Colonic mucosa (tissue), 4 donors: ENCODE measurements at places on chromosomes 5 and 9. TPM values are rescaled to one million over a fixed set of nuclear protein-coding genes. Genes with fewer than 3 reads are reported as not detected.

NSMF gene
- total RNA-seq, result 47.8 TPM

GKAP1 gene
- 4.8 TPM for total RNA-seq

CD74 gene
- total RNA-seq, result 485 TPM

DNA sequence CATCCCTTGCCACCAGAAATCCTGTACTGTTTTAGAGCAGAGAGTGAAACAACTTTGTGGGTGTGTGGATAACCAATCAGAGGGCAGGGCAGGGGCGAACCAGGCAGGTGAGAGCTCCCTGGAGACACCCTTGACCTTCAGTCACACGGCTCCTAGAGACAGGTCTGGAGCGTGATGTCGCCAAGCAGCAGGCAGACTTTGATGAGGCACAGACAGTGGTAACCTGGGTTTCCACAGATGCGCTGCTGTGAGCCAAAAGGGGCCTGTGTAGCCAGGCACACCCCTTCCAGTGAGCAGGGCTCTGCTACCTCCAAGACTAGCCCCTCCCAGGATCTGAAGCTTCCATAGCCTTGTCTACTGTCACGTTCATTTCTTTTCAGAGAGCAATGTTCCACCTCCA is 317.8 kb upstream of the ADCY2 start:
- H3K36me3 ChIP-seq, result no peaks in the 10 kb centered on the region
- no peak overlapping the region for H3K4me3 ChIP-seq
- H3K27ac ChIP-seq, result no peak overlapping the region
- no peaks in the 10 kb centered on the region for H3K4me1 ChIP-seq
- H3K27me3 ChIP-seq, result peaks cover 3% of the 10 kb centered on the region

- DNase-seq, result peak; percentile 58
- H3K4me3 ChIP-seq, result no peak overlapping the region
- H3K4me1 ChIP-seq, result peaks cover 4% of the 10 kb centered on the region
Observed at GRCh38 chr5:115379622-115380344, 83.3 kb upstream of the CCDC112 start.

DNA sequence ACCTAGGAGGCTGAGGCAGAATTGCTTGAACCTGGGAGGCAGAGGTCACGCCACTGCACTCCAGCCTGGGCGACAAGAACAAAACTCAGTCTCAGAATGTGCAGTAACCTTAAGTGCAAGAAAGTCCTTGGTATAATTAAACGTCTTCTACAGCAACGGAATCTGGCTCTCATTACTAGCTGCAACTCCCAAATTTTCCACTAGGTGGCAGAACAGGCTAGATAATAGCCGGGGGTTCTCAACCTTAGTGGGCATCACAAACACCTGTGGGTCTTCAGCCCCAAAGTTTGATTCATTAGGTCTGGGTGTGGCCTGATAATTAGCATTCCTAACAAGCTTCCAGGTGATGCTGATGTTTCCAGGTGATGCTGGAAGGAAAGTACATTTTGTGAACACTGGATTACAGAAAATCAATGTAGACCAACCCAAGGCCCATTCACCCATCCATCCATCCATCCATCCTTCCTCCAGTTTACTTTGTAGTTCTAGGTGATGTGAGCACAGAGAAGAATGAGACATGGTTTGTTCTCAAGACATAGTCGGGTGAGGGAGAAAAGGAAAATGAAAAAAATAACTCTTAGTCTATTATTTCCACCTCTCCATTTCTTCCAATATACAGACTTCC is 37.3 kb downstream of the FBXW2 start:
- peak; percentile 71 for DNase-seq
- H3K4me1 ChIP-seq, result no peaks in the 10 kb centered on the region
- no peaks in the 10 kb centered on the region for H3K27me3 ChIP-seq
- H3K36me3 ChIP-seq, result no peaks in the 10 kb centered on the region

- DNase-seq, result peak; percentile 14
- no peak overlapping the region for H3K4me3 ChIP-seq
- H3K27ac ChIP-seq, result no peak overlapping the region
- no peaks in the 10 kb centered on the region for H3K27me3 ChIP-seq
- H3K4me1 ChIP-seq, result no peaks in the 10 kb centered on the region
- no peaks in the 10 kb centered on the region for H3K36me3 ChIP-seq
Observed at GRCh38 chr5:1526681-1527131, 2.9 kb upstream of the LPCAT1 start.

DNA sequence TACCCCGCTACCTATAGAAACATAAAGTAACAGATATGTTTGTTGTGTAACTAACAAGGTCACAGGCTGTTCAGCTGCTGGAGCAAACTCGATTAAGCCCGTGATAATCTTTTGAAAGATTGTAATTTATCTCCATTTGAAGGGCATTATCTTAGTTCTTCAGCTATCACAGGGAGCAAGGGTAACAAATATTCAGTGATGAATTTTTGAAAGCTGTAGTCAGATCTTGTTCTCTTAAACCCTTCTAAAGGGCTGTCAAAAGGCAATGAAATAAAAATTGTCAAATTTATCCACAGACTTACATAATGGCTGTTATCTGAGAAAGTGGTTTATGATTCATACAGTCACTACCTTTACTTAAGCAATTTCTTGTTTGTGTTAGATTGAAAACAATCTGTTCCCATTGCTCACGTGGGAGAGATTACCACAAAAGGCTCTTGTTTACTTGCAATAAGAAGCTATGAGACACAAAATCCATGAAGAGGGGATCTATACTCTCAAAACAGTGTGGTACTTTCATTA is 78.3 kb upstream of the ZNF608 start:
- no peak for DNase-seq
- H3K4me1 ChIP-seq, result no peaks in the 10 kb centered on the region
- no peaks in the 10 kb centered on the region for H3K27me3 ChIP-seq
- H3K36me3 ChIP-seq, result no peaks in the 10 kb centered on the region
- no peak overlapping the region for H3K4me3 ChIP-seq
- H3K27ac ChIP-seq, result no peak overlapping the region

GRCh38 chr5:164184158-164184557 is 678.7 kb downstream of the MAT2B start:
- DNase-seq, result no peak
- no peak overlapping the region for H3K4me3 ChIP-seq
- H3K36me3 ChIP-seq, result no peaks in the 10 kb centered on the region
- no peak overlapping the region for H3K27ac ChIP-seq
- H3K27me3 ChIP-seq, result no peaks in the 10 kb centered on the region

DNA sequence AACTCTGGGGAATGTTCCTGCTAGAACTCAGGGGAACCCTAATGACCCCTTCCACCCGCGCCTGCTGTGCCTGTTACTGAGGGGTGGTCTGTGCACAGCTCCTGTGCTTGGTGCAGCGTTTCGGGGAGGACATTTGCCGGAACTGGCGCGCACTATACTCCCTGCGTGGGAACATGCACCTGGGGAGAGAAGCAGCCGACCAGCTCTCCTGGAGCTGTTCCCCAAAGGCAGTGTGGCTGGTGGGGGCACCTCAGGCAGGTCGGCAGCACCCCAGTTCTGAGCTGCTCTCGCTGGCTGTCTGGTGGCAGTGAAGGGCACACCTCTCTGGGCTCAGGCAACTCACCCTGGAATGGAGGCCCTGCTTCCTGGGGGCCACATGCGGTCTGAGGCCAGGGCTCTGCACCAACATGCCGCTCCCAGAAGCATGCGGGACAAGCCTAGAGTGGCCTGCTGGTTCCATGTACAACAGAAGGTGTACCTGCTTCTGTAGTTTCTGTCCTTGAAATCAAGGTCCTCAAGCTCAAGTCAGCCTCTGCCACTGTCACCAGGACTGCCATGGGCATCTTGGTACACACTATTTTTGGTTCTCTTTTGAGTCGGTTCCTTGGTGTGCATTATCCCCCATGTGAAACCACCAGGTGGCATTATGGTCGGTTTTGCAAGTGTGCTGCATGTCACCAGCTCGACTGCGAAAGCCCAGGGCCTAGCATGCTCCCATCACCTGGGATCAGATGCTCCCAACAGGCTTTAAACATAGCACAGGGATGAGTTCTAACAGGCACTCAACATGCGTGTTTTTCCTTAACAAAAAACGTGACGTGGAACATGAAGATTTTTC is 7.8 kb upstream of the MRNIP start:
- no peak overlapping the region for H3K4me3 ChIP-seq
- no peak overlapping the region for H3K27ac ChIP-seq
- peaks cover 11% of the 10 kb centered on the region for H3K36me3 ChIP-seq

DNA sequence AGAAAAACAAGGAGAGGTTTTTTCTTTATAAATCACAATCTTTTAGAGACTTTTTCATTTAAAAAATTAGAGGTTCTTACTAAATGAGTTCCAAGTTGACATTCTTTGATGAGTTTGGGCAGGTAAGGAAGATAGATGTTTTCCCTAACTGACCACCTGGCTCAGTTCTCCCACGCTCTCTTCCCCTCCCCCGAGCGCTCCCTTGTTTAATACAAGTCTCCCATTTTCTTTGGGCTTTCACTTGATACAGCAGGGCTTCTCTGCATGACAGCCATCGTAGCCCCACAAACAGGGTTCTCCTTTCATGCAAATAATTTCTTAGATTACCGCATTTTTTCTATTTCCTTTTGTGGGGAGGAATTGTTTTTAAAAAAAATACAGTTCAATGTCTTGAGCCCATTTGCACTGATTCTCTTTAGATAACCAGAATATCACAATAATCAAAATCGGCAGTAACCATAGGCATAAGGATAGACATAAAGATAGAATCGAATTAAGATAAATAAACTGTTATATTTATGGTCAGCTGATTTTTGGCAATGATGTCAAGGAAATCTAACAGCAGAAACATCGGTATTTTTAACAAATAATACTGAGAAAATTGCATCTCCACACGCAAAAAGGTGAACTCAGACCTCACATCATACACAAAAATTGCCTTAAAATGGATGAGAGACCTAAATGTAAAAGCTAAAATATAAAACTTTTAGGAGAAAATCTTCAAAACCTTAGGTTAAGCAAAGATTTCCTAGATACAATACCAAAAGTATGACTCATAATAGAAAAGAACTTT is 325.4 kb downstream of the PIK3R1 start:
- no peak for DNase-seq
- no peak overlapping the region for H3K27ac ChIP-seq
- no peaks in the 10 kb centered on the region for H3K36me3 ChIP-seq
- H3K4me1 ChIP-seq, result no peaks in the 10 kb centered on the region
- no peaks in the 10 kb centered on the region for H3K27me3 ChIP-seq
- H3K4me3 ChIP-seq, result no peak overlapping the region

- no peaks in the 10 kb centered on the region for H3K27me3 ChIP-seq
- H3K36me3 ChIP-seq, result peaks cover 5% of the 10 kb centered on the region
- no peak overlapping the region for H3K27ac ChIP-seq
- H3K4me3 ChIP-seq, result no peak overlapping the region
Observed at GRCh38 chr5:146018514-146019375, 82.4 kb downstream of the SH3RF2 start.
